Fibroblast of mammary gland (primary cell): ENCODE measurements at places on chromosomes 7 and 10.

DNA sequence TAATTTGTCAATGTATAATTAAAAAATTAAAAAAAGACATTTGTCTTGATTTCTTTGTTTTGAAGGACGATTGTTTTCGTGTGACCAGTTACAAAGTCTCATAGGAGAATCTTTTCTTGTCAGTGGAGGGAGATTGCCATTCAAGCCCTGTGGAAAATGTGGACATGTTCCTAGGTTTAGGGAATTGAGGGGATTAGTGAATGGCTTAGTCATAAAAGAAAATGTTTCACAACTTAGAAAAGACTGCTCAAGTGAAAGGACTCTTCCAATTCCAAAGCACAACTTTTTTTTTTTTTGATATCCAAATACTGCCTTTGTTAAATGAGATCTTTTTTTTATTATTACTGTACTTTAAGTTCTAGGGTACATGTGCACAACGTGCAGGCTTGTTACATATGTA, 140.7 kb upstream of the HABP2 start:
- peak; percentile 51 for DNase-seq

- DNase-seq = no peak
Measured at GRCh38 chr10:86652361-86653202, 1.8 kb upstream of the OPN4 start.

DNA sequence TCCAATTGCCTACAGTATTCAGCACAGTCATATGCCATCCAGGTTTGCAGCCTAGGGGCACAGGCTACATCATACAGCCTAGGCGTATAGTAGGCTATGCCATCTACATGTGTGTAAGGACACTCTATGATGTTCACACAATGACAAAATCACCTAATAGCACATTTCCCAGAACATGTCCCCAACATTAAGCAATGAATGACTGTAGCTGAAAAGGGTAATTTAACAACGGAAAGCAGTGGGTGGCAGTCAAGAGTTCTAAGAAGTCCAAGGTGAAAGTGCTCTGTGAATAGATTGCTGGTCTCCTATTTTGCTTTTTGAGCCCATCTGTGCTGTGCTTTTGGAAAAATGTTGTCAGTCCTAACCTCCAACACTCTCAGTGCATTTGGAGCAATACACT, 162.6 kb downstream of the KLF6 start:
- DNase-seq = no peak

DNA sequence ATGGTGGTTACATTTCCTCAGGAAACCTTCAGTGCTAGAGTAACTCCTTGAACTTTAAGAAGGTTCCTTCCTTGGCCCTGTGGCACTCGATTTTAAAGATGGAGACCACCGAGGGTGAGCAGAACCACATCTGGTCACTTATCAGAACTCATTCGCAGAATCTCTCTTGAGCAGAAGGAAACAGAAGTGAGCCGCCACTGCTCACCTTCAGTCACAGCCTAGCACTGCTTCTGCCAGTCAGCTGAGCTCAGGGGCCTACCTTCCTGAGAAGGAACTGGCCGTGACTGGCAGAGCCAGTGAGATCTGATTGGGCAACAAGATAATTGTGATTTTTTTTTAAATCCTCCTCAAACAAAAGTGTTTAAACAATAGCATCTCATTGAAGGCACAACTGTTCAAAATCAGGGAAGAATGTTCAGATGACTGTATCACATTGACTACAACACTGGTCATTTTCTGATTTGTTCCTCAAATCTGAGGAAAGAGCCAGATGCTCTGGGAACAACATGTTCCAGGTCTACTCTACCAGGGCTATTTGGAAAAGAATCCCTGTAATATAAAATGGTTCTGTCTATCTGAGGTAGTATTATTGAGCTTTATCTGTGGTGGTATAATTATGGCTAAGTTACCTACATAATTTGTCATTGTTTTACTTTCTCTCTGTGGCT, 2.7 kb upstream of the SYPL1 start:
- no peak for DNase-seq

DNA sequence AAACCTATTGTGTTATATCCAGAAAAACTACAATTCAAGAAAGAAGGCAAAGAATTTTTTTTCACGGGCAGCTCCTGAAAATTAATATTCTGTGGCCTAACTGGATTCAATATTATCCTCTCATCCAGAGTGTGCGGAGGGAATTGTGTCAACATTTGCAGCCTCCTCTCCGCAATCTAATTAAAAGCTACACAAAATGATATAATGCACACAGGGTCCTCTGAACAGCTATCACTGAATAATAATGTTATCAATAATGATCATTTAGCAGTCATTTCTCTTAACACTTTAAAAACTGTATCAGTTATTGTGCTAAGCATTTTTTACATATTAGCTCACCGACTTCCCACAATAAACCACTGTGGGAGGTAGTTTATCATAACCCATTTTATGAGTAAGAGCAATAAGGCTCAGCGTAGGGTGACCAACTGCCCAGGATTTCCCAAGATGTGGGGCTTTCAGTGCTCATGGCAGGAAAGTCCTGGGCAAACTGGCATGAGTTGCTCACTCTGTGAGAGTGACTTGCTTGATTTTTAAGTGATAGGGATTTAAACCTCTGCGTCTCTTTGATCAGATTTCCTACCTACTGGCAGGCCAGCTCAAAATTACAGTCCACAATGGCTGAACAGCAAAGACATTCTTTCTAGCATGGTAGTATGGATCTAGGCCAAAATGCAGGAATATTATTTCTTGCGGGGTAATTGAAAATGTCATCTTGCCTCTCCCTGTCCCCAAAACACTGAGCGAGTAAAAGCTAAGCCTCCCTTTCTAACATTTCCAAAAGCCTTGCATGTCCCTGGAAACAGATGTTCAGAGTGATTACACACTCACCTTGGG, 65.7 kb downstream of the AOAH start:
- peak; percentile 92 for DNase-seq

DNA sequence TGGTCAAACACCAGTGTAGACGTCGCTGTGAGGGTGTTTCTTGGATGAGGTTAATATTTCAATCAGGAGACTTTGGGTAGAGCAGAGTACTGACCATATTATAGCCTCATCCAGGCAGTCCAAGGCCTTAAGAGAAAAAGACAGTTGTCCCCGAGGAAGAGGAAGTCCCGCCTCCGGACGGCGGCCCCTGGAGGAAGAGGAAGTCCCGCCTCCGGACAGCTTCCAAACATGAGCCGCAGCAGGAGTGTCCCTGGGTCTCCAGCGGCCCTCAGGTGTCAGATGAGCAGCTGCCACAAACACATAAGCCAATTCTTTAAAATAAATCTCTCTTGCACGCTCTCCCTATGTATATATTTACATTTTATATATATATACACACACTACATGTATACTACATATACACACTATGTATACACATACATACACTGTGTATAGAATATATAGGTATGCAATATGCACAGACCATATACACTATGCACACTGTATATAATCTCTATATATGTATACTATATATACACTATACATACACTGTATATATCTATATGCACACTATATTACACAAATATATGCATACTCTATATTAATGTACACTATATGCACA, 37.5 kb downstream of the PWWP2B start:
- no peak for DNase-seq

DNA sequence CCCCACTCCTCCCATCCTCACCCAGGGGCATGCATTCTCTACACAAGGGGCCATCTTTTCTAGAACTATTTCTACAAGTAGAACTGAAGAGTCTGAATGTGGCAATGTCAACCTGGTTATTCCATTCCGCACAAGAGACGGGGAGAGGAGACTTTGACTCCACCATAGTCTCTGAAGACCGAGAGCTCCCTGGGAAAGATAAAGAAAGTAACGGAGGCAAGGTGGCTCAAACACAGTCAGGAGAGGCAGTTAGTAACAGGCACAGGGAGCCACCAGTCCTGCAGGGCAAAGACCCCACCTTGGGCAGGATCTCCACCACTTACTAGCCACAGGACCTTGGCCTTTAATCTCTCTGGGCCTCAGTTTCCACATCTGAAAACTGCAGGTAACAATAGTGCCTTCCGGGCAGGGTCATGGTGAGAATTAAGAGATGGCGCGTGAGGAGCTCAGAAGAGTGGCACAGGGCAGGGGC, 100.3 kb downstream of the TNS3 start:
- DNase-seq = no peak

GRCh38 chr10:51905032-51905431, 205.6 kb upstream of the CSTF2T start:
- DNase-seq = no peak

GRCh38 chr7:121046893-121047468, 58.5 kb downstream of the CPED1 start:
- DNase-seq = no peak

- no peak for DNase-seq
Measured at GRCh38 chr10:68133523-68133922, 24.2 kb downstream of the MYPN start.

- no peak for DNase-seq
Measured at GRCh38 chr10:71290806-71291527, 28.1 kb upstream of the SLC29A3 start.

DNA sequence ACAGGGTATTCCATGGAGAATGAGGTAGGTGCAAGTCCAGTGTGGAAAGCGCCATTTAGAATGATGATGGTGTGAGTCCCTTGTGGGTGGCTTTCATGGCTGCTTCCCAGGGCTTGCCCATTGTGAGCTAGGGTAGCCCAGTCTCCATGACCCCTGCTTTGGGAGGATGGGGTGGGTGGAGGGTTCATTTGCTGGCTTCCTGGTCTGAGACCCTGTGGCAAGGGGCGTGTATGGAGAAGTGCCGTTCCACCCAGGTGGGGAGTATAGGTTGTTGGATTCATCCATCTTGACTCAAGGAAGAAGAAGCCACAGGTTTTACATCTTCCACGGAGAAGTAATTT, 27.7 kb downstream of the CCM2 start:
- no peak for DNase-seq

DNA sequence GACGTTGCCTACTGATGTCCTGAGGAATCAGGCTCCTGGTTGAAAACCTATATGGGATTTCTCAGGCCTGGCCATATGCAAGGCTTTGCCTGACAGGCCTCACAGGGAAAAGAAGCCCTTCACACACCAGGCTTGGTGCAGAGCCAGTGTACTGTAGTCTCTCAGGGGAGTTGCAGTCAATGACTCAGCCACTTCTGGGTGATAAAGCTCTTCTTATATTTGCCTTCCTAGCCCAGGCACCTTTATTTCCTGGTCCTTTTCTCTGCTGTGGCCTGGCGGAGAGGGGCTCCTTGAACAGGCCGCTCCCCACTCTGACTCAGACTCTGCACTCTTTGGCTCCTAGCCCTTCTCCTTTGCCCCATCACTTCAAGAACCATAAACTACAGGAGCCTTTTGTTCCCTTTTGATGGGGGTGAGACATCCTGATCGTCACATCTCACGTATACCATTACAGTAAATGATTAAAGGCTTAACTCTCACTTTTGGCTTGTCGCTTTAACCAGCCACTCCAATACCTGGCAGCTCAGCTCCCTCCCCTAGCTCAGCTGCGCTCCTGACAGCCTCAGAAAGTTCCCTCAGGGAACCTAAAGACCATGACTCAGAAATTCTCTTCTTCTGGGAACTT, 33.5 kb downstream of the DPY19L1 start:
- DNase-seq = peak; percentile 88

DNA sequence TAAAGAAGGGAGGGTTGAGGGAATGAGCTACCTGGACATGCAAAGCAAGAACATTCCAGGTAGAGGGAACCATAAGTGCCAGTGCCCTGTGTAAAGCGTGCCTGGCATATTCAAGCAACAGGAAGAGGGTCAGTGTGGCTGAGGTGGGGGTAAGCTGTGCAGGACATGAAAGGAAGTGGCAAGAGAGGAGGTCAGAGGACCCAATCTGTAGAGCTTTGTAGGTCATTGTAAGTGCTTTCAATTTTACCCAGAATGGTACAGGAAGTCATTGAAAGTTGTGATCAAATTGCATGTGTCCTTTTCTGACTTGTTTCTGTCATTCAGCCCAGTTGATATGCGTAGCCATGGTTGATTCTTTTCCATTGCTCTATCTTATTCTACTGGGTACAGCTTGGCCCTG, 156.6 kb downstream of the NOC3L start:
- DNase-seq = no peak

DNA sequence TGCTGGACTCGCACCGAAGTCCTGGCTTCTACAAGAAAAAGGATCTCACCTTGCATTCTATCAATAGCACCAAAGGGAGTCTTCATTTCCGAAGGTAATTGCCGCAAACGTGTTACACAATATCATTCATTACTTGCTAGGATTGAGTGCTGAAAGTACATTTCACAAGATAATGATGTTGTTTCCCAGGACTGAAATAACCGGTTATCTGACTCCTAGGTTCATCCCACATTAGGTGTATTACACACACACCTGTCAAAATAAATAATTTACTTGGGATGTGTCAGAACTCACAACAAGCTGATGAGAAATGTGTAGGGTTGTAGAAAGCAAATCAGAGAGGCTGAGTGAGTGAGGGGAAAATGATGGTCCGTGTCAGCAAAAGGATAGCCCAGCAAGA, 219.4 kb upstream of the RHOBTB1 start:
- DNase-seq = no peak

DNA sequence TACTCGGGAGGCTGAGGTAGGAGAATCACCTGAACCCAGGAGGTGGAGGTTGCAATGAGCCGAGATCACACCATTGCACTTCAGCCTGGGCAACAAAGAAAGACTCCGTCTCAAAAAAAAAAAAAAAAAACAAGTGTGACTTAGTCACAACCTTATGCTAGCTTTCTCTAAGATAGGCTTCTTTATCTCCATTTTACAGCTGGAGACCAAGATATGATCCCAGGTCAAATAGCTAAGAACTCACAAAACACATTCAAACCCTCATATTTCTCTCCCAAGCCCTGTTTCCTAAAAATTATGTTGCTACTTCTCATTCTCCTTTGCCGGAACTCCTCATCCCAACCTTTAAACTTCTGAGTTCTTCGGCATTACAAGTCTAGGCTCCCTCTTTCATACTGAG, 13.0 kb upstream of the DHTKD1 start:
- DNase-seq = no peak

- no peak for DNase-seq
Measured at GRCh38 chr7:35823440-35823839, 22.6 kb downstream of the SEPTIN7 start.

GRCh38 chr7:105622106-105622731, 40.9 kb upstream of the EFCAB10 start:
- no peak for DNase-seq

- DNase-seq = no peak
Measured at GRCh38 chr10:53699231-53699630, 926.6 kb upstream of the MBL2 start.
